ENCODE measurements at places on chromosomes 5 and 9.

- no peak for DNase-seq
These were observed 4.2 kb downstream of the UHRF2 start for GRCh38 chr9:6417186-6417585.

DNA sequence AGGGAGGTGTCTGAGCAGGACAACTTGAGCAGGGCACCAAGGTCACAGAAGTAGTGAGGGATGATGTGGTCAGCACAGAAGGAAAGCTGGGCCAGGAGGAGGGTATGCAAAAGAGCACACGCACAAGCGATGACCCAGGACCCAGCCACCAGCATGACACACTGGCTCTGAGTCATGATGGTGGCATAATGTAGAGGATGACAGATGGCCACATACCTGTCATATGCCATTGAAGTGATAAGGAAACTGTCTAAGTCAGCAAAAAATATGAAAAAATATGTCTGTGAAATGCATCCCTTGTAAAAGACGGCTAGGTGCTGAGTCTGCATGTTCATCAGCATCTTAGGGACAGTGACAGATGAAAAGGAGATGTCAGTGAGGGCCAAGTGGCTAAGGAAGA, 380 bp downstream of the OR1J1 start:
- DNase-seq, result no peak

GRCh38 chr9:114775981-114776380, 29.9 kb downstream of the TNFSF15 start:
- DNase-seq, result no peak

DNA sequence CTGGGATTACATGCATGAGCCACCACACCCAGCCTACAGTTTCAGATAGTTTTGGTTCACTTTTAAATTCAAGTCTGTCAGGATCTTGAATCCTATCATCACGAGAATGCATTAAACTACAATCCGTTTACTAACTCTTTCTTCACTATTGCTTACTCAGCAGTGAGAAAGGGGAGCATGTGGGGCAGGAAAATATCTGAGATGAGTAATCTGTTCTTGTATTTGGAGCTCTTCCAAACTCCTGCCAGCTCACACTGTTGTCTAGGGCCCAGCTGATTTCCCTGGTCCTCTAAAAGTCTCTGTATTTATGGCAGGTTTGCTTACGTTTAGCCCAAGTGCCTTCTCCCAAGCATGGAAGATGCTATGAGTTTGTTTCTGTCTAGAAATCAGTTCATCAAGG, 152.2 kb downstream of the FGF18 start:
- DNase-seq, result no peak

GRCh38 chr5:102531506-102531905, 32.7 kb upstream of the SLCO6A1 start:
- DNase-seq, result no peak

GRCh38 chr9:136020206-136020605, 59.0 kb upstream of the UBAC1 start:
- DNase-seq, result no peak

DNA sequence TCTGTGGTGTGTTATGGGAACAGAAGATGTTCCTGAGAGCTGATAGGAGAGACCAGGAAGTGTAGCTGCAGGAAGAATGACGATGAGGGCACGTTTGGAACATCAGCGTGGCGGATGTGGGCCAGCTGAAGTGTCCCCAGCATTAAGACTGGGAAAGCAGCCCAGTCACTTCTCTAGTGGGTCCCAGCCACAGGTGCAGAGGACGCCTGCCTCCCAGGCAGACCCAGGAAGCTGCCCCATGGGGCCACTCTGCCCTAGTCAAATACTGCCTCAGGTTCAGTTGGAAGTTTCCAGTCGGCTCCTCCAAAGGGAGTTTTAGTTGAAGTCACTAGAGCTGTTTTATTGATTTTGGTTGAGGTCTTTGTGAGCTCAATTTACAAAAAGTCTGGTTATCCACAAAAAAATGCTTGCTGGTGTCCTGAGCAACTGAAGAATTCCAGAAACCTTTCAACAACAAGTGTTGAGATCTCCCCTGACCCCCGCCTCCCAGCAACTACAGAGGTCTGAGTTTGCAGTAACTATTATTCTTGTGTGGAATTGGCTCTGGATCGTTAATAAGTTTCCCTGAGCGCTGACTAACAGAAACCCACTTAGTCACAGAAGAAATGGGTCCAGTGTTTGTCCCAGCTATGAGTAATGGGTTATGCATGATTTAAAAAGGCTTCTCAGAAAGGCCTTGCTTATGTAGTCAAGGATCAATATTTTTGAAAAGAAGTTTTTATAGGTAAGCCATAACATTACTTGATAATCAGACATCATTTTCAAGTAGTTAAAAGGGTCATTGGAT, 294.1 kb downstream of the FANCC start:
- no peak for DNase-seq

GRCh38 chr9:129338724-129339430, 160.8 kb upstream of the IER5L start:
- no peak for DNase-seq

GRCh38 chr5:169901896-169902295, 78.4 kb downstream of the INSYN2B start:
- DNase-seq, result no peak

DNA sequence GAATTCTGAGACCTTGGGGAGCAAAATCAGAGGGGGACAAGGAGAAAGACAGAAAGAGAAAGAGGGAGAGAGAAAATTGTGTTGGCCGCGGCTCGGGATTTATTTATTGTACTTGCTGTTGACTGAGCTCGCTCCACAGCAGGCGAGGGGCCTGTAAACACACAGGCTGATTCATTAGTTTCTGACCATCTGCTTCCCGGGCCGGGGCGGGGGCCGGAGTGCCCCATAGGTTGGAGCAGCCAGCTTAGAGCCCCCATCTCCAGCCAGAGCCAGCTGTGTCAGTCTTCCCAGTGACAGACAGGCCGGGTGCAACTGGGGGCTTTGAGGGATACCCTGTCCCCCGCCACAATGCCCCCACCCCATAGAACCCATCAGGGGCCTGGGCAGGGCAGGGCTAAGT, 30.9 kb downstream of the NTNG2 start:
- no peak for DNase-seq

DNA sequence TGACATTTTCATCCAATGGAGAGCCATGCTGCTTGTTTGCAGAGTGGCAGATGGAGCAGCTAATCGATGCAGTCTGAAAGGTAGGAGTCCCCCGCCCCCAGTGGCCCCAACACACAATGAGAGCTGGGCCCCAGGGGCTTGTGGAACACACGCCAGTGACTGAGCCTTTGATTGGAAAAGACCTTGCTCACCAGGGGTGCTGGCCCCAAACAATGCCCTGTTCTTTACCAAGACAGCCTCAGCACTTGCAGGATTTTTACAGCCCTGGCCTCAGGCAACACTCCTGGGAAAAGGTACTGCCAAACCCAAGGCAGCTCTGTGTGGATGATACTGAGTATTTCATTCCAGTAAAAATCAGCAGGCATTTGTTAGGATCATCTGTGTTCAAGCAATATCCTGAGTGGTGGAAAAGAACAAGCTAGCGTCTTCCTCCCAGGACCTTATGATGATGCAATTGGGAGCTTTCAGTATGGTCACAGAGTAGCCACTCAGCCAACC, 276.8 kb upstream of the CLINT1 start:
- DNase-seq, result no peak

DNA sequence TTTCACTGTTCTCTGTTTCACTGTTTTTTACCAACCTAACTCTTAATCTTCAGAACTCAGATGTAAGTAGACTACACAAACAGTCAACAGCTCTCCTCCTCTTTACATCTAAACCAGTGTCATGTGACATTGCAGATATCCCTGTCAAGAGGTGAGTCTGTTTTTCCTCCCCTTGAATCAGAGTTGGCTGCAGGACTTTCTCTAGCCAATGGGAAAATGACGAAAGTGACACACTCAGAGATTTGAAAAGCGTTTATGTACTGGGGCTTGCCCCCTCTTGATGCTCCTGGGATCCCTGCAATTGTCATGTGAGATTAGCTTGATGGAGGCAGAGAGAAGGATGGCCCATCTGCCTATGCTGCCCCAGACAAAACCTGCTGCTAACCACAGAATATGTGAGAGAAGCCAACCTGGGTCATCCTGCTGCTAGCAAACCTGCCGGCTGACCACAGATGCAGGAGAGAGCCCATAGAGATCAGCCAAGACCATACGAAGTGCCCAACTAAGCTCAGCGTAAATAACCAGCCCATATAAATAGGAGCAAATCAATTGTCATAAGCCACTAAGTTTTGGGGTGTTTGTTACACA, 111.1 kb downstream of the ASTN2 start:
- no peak for DNase-seq

DNA sequence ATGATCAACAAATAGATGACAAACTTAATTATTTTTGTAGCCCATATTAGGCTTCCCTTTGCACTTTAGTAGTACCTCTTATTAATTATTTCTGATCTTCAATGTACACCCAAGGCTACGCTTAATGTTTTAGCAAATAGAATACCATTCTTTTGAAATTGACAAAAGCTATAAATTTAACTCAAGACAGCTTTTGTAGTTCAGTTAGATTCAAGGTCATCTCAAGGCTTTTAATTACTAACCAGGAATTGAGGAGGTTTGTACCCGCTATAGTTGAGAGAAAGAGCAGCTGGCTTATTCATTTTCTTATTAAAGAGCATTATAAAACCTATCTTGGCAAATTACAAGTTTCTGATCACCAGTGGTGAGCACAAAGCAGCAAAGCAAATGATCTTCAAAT, 15.1 kb downstream of the NR6A1 start:
- DNase-seq, result no peak

GRCh38 chr9:9612755-9613154, 1000.0 kb downstream of the PTPRD start:
- DNase-seq, result no peak

DNA sequence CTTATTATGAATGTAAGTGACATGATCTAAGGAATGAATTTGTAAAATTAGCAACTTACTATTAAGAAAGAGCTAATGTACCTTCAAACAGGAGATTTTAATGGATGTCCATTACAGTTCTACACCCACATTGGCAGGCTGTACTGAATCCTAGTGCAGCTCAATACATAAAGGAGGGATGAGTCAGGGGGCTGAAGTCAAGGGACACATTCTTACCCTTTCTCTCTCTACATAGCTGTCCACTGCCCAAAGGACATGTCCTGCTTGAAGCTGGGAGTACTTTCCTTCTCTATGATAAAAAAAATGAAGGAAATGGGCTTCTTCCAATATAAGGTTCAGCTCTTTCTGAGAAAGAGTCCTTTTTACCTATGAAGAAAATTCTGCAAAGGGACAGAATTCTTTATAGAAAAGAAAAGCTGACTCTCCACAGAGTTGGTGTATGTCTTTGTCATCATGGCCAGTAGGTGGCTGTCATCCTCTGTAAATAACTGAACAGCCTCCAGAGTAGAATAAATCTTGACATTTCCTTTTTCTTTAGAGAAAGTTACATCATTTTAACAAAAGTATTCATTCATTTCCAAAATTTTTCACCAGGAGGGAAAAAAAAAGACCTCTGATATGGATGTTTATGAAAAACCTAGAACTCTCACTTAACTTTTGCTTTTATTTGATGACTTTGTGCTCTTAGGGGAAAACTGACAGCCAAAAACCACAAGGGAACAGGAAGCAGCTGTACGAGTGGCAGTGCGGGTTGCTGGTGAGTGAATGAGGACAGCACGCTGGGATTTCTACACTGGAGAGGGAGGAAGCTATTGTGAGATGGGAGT, 13.1 kb upstream of the IFNA14 start:
- no peak for DNase-seq

GRCh38 chr9:126452106-126452505, 125.5 kb downstream of the MVB12B start:
- no peak for DNase-seq

- DNase-seq, result no peak
These were observed at the start of gene CMBL for GRCh38 chr5:10307206-10308148. Gene CMBL, minus strand, starts transcription at chr5:10307902. Its CDS starts 17,140 bp downstream, at chr5:10290762.

- DNase-seq, result no peak
These were observed 19.2 kb downstream of the SLC22A4 start for GRCh38 chr5:132313366-132313765.

- DNase-seq, result no peak
These were observed 35.3 kb upstream of the HSPA9 start for GRCh38 chr5:138610415-138610917.

DNA sequence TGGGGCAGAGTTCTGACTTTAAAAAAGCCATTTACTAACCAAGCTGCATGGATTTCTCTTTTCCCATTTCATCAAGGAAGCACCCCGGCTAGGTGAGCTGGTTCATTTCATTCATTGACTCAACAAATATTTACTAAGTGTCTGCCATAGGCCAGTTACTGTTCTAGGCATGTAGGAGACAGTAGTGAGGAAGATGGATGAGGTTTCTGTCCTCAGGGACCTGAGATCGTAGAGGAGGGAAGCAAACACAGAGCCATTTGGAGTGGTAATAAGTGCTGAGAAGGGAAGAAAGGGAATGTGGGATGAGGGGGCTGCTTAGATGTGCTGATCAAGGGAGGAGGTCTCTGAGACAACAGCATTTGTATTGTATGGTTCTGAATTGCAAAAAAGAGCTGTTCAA, 120.4 kb downstream of the C9orf152 start:
- no peak for DNase-seq

GRCh38 chr9:33719581-33720374, 75.6 kb upstream of the PRSS3 start:
- DNase-seq, result peak; percentile 18

- no peak for DNase-seq
These were observed 27.7 kb upstream of the TNIP1 start for GRCh38 chr5:151108566-151108965.

DNA sequence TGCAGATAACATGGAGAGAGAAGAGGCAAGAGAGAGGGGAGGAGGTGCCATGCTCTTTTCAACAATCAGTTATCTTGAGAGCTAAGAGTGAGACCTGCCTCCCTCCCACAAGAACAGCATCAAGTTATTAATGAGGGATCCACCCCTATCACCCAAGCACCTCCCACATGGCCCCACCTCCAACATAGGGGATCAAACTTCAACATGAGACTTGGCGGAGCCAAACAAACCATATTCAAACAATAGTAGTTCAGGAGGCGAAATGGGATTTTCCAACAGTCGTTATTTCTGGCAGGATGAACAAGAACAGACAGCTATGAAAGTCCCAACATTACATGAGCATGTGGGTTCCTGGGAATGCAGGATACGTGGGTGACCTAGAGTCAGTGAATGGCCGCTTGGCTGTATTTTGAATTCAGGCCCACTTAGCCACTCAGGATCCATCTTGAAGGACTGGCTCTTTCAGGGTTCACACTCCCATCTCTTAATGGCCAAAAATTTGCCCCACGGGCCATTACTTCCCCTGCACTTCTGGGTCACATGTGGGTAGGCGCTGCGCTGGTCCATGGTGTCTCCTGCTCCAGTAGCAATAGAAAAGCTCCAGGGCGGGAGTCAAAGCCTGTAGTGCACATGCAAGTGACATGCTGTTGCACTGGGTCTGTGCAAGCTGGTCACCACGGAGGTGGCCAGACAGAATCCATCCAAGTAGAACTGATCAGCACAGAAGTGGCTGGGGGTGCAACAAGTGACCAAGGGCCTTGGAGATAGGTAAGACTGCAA, 7.1 kb upstream of the FAF2 start:
- no peak for DNase-seq

GRCh38 chr9:121814594-121814993, 163.2 kb downstream of the DAB2IP start:
- no peak for DNase-seq
